ENCODE measurements at places on chromosomes 2 and 18. TPM values are rescaled to one million over a fixed set of nuclear protein-coding genes. Genes with fewer than 3 reads are reported as not detected.

Gene GPR39
- 0.10 TPM for total RNA-seq

Gene OSR1
- total RNA-seq, result not detected

Gene GKN2
- 0.65 TPM for total RNA-seq

Gene ANKRD62
- not detected for total RNA-seq

Gene FAM210A
- 23.5 TPM for total RNA-seq

Gene ITGA4
- total RNA-seq, result 5.4 TPM

Gene ALLC
- not detected for total RNA-seq

Gene MALL
- total RNA-seq, result 130 TPM

Gene TMEM17
- total RNA-seq, result 2.2 TPM

Gene SEMA4C
- total RNA-seq, result 35.3 TPM

Gene VRK2
- total RNA-seq, result 44.1 TPM

Gene SLC39A6
- 19.6 TPM for total RNA-seq

Gene UGT1A4
- not detected for total RNA-seq

Gene FER1L5
- total RNA-seq, result not detected

Gene C2orf81
- total RNA-seq, result 0.19 TPM

Gene ECEL1
- total RNA-seq, result not detected

Gene KIAA2012
- not detected for total RNA-seq

Gene COL4A4
- under 0.01 TPM for total RNA-seq

Gene HTR2B
- 1.3 TPM for total RNA-seq

Gene VWA3B
- not detected for total RNA-seq

Gene TBC1D8
- 90.2 TPM for total RNA-seq

Gene REG1B
- not detected for total RNA-seq

Gene FAM110C
- under 0.01 TPM for total RNA-seq

Gene NOL4
- 0.29 TPM for total RNA-seq

Gene CROCC2
- not detected for total RNA-seq

Gene HOXD13
- not detected for total RNA-seq

Gene CHRND
- not detected for total RNA-seq

Gene SPC25
- total RNA-seq, result 6.4 TPM

Gene CELF4
- not detected for total RNA-seq

Gene MCFD2
- 177 TPM for total RNA-seq

Gene SH3RF3
- 14.3 TPM for total RNA-seq

Gene EMILIN2
- total RNA-seq, result 4.6 TPM

Gene DNAH7
- under 0.01 TPM for total RNA-seq

Gene NT5C1B
- total RNA-seq, result not detected

Gene ANKRD53
- total RNA-seq, result 0.38 TPM

Gene QPCT
- total RNA-seq, result 7.5 TPM

Gene TXNDC2
- 0.10 TPM for total RNA-seq

Gene TGFA
- total RNA-seq, result 5.3 TPM

Gene ZAP70
- total RNA-seq, result not detected

Gene PTH2R
- not detected for total RNA-seq

Gene ATL2
- total RNA-seq, result 63.2 TPM

Gene METTL4
- 12.7 TPM for total RNA-seq

Gene CHRNG
- not detected for total RNA-seq

Gene PRKAG3
- total RNA-seq, result not detected

Gene ITPRID2
- 170 TPM for total RNA-seq

Gene SPEG
- total RNA-seq, result 1.4 TPM

Gene ALPI
- not detected for total RNA-seq

Gene CRYBA2
- total RNA-seq, result not detected
